SK-N-SH (cell line): ENCODE measurements at places on chromosomes 7 and 10. TPM values are rescaled to one million over a fixed set of nuclear protein-coding genes. Genes with fewer than 3 reads are reported as not detected.

Gene AGAP4
- polyA plus RNA-seq, result 17.6 and 21.9 TPM in 2 replicates

Gene PVRIG
- not detected in 2 replicates for polyA plus RNA-seq

DNA sequence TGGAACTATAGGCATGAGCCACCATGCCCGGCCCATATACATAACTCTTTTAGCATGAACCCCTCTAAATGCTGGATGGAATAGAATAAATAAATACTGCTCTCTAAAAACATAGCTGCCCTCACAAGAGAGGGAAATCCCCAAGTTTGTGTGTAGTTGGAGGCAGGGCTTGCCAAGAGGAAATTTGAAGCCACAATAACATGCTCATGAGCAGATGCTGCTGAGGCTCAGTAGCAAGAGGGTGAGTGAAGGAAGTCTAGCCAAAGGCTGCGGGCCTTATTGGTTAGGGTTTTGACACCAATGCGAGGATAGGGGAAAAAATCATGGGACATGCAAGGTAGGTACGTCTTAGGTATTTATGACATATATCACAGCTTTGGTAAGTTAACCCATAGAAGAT, 17.3 kb downstream of the TPK1 start:
- H3K27me3 ChIP-seq, result no peaks in the 10 kb centered on the region
- no peak overlapping the region for H3K27ac ChIP-seq
- no peaks in the 10 kb centered on the region for H3K36me3 ChIP-seq
- no peaks in the 10 kb centered on the region for H3K4me1 ChIP-seq

Gene ACTL6B
- 0.67 and 0.93 TPM in 2 replicates for polyA plus RNA-seq

DNA sequence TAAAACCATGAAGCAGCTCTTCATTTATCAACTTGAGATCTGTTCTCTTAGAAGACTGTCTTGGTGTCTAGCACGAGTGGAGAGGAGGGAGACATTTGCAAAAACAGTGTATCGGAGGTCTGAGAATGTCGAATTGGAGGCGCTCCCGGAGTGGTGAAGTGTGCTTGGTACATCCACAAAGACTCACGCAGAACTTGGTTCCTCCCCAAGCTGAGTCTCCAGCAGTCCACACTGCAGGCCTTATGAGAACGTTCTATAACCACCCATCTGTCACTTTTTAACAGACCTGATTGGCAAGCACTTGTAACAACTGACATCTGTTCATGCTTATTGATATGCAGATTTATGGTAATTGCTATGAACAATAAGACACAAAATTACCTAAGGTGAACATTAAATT, 261.6 kb downstream of the CELF2 start:
- no peak for DNase-seq
- H3K4me3 ChIP-seq, result no peak overlapping the region
- H3K36me3 ChIP-seq, result no peaks in the 10 kb centered on the region
- no peaks in the 10 kb centered on the region for H3K27me3 ChIP-seq

- DNase-seq, result peak; percentile 85
- no peaks in the 10 kb centered on the region for H3K36me3 ChIP-seq
- no peak overlapping the region for H3K27ac ChIP-seq
- peaks cover 21% of the 10 kb centered on the region; the same call in 1 of the 2 replicates for H3K4me1 ChIP-seq
- peaks cover 98% of the 10 kb centered on the region for H3K27me3 ChIP-seq
Measured at GRCh38 chr10:100743626-100744135, 1.7 kb upstream of the PAX2 start.

Gene SAP25
- polyA plus RNA-seq, result 1.0 and 1.2 TPM in 2 replicates

Gene SEMA4G
- 15.0 and 16.2 TPM in 2 replicates for polyA plus RNA-seq

GRCh38 chr10:75980419-75981002, 549.1 kb downstream of the LRMDA start:
- H3K27me3 ChIP-seq, result no peaks in the 10 kb centered on the region
- H3K36me3 ChIP-seq, result no peaks in the 10 kb centered on the region
- no peak overlapping the region for H3K4me3 ChIP-seq
- H3K27ac ChIP-seq, result no peak overlapping the region
